ENCODE measurements at places on chromosomes 2 and 18. TPM values are rescaled to one million over a fixed set of nuclear protein-coding genes. Genes with fewer than 3 reads are reported as not detected.
A peak's percentile ranks its signal among the peaks of the same experiment; 100 is the strongest.

- H3K4me3 ChIP-seq = no peak overlapping the region
- no peak overlapping the region for H3K27ac ChIP-seq
- no peaks in the 10 kb centered on the region for H3K27me3 ChIP-seq
- no peak for DNase-seq
- no peaks in the 10 kb centered on the region for H3K4me1 ChIP-seq
Observed at GRCh38 chr2:172285010-172285621, 142.3 kb upstream of the ITGA6 start.

DNA sequence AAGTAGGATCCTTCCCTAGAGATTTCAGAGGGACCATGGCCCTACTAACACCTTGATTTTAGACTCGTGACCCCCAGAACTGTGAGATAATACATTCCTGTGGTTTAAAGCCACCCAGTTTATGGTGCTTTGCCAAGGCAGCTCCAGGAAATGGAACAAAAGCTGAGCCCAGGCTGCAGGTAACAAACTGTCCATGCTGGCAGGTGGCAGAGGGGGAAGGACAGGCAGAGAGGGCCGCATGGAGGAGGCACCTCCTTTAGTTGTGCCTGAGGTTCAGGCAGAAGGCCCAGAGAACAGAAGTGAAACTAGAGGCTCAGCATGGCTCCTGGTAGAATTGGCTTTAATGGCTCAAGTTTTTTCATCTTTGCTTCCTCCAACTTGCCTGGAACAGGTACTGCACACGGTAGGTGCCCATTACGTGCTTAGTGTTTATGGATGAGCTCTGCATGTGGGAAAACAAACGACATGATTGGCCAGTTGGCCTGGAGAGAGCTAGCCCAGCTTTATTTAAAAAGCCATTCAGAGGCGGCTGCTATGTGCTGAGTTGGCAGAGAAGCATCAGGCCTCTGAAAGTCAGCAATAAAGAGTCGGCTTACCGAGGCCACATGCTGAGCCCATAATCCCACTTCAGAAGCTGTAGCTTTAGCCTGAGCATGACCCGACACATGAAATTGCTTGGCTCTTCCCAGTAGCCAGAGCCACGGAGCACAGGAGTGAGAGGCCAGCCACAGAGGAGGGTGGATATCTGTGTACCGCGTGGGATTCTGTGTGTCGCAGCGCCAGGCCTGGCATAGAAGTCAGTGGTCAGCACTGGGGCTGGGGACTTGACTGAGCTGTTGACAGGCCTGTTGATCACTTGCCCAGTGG lies 36.5 kb downstream of the HS1BP3 start:
- H3K36me3 ChIP-seq = no peaks in the 10 kb centered on the region
- H3K4me1 ChIP-seq = peaks cover 2% of the 10 kb centered on the region
- no peak overlapping the region for H3K27ac ChIP-seq
- peak; percentile 84 for DNase-seq

DNA sequence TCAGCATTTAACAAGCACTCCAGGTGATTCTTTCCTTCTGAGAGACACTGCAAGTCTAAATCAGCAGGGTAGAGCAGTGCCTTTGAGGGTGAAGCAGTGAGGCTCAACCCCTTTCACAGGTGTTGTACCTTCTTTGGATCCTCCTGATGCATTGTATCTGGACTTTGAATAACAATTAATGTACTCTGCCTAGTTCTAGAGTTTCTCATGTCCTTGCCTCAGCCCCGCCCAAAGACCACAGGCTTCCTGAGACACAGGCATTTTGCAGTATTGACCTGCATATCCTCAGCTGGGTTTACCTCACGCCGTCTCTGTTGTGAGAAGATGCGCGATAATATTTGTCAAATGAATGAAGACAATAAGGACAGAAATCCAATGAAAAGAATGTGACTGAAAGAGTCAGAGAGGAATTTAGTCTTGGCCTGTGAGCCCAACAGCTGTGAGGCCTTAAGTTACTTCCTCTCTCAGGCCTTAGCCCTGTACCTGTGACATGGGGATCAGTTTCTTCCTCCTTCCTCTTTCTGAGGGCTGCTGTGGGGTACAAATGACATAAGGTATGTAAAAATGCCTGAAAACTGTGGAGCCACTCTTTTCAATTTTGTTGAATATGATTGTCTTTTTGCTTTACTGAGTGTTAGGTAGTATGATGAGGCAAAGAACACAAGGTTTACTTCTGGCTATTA lies 43.7 kb downstream of the WIPF1 start:
- no peaks in the 10 kb centered on the region for H3K27me3 ChIP-seq
- H3K4me3 ChIP-seq = no peak overlapping the region
- no peak for DNase-seq
- no peaks in the 10 kb centered on the region for H3K36me3 ChIP-seq
- H3K27ac ChIP-seq = no peak overlapping the region
- no peaks in the 10 kb centered on the region for H3K4me1 ChIP-seq

DNA sequence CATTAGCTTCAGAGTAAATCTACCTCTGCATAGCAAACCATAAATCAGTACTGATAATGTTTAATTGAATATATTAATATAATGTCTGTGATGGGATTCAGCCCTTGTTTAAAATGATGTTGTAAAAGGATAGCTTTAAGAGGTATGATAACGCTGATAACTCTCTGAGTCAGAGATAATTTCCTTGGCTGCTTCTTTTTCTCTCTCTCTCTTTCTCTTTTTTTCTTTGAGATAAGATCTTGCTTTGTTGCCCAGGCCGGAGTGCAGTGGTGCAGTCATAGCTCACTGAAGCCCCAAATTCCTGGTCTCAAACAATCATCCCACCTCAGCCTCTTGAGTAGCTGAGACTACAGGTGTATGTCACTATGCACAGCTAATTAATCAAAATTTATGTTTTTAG lies 35.7 kb downstream of the CDH7 start:
- no peaks in the 10 kb centered on the region for H3K27me3 ChIP-seq
- H3K4me3 ChIP-seq = no peak overlapping the region
- DNase-seq = no peak

DNA sequence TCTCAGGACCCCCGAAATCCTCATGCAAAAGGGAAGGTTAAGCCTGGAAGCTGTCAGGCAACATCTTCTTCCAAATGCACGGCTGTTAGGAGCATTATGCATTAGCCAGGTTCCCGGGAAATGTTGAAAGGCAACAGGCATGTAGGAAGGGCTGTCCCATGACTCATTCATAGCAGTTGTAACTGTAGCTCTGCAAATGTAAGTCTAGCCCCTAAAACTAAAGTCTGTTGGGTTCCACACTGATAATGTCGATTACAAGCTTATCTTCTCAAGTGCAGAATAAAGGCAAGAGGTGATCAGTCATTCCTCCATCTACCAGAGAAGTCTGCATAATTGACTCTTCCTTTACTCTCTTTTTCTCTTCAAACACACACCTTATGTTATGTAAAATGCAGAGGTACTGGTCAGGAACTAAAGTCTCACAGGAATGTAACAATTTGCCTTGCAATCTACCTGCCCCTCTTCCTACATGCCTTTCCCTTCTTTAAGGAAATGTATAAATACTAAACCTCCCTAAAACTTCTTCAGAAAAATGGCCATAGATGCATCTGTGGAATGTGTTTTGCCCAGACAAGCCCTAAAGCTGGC lies 99.8 kb downstream of the AKAIN1 start:
- no peaks in the 10 kb centered on the region for H3K36me3 ChIP-seq
- H3K4me1 ChIP-seq = no peaks in the 10 kb centered on the region
- H3K4me3 ChIP-seq = no peak overlapping the region
- H3K27ac ChIP-seq = no peak overlapping the region

Gene GCA
- 32.5 TPM for total RNA-seq

DNA sequence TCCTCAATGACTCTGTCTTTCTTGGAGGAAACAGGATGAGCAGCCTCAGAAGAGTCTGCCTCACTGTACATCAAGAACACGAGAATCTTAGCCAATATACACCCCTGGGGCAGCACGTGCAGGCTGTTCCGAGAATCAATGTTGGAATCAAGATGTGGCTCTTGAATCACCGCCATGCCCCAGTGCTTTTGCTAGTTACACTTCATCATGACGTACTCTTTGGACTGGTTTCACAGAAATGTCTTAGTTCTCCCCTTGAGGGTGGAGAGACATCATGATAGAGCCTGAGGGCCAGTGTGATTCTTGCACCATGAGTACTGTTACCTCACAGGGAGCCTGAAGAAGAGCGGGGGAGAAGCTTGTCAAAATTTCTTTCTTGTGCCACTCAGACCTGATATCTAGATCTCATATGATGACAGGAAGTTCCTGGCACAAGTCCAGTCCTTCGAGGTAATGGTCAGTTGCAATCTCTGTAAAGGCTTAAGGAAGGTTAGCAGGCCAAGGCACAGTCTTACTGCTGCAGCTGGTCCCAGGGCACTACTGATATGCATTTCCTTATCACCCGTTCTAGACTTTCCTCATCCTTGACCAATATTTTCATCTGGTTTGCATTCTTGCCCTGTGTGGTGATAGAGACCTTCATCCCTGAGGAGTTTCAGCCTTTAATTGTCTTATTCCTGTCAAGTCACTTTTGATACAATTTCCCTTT lies 28.2 kb upstream of the STAT4 start:
- peaks cover 6% of the 10 kb centered on the region for H3K4me1 ChIP-seq
- no peak overlapping the region for H3K27ac ChIP-seq
- H3K36me3 ChIP-seq = no peaks in the 10 kb centered on the region
- no peaks in the 10 kb centered on the region for H3K27me3 ChIP-seq
- no peak overlapping the region for H3K4me3 ChIP-seq
- DNase-seq = peak; percentile 78

GRCh38 chr2:108923736-108924579 lies 65.1 kb downstream of the EDAR start:
- peak; percentile 51 for DNase-seq
- H3K27me3 ChIP-seq = no peaks in the 10 kb centered on the region
- H3K27ac ChIP-seq = no peak overlapping the region
- H3K36me3 ChIP-seq = no peaks in the 10 kb centered on the region
- H3K4me1 ChIP-seq = no peaks in the 10 kb centered on the region

- no peak overlapping the region for H3K4me3 ChIP-seq
- no peaks in the 10 kb centered on the region for H3K4me1 ChIP-seq
- no peaks in the 10 kb centered on the region for H3K27me3 ChIP-seq
- no peaks in the 10 kb centered on the region for H3K36me3 ChIP-seq
- H3K27ac ChIP-seq = no peak overlapping the region
Observed at GRCh38 chr2:121182520-121182919, 102.5 kb downstream of the TFCP2L1 start.

Gene NCKAP1
- 192 TPM for total RNA-seq

DNA sequence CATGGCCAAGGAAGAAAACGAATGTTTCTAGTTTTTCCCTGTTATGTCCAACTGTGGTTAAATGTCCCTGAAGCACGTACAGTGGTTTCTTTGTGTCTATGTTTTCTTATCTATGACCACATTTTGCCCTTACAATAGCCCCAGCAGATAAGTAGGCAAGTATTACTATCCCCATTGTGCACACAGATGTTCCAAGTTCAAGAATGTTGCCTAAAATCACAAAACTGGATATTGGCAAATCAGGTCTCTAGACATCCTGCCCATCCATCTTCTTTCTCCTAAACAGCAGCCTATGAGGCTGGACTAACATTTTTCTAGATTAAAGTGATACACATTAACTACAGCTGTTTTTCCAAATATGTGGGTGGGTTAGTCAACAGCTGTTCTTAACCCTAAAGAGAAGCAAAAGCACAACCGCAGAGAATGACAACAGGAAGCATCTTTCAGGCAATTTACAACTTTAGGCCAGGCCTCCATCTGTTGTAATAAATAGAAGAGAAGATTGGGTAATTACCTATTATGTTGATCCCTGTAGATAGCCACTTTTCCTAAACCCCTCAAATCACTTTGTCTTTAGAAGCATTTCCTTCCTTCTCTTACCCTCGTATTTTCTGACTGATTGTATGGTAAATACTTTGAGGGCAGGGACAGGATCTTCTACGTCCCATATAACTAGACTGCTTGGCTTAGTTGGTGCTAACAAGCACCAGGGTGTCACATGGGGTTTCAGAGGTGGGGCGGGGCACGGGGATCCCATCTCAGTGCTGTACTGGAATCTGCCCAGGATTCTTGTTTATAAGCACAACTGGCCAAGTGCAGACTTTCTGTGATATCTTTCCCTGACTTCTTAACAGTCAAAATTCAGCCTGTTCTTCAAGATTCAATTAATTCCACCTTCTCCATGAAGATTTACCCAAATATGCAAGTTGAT lies 132.1 kb upstream of the SETBP1 start:
- H3K27me3 ChIP-seq = no peaks in the 10 kb centered on the region
- no peak for DNase-seq
- H3K4me3 ChIP-seq = no peak overlapping the region
- no peak overlapping the region for H3K27ac ChIP-seq
- no peaks in the 10 kb centered on the region for H3K36me3 ChIP-seq
- no peaks in the 10 kb centered on the region for H3K4me1 ChIP-seq

DNA sequence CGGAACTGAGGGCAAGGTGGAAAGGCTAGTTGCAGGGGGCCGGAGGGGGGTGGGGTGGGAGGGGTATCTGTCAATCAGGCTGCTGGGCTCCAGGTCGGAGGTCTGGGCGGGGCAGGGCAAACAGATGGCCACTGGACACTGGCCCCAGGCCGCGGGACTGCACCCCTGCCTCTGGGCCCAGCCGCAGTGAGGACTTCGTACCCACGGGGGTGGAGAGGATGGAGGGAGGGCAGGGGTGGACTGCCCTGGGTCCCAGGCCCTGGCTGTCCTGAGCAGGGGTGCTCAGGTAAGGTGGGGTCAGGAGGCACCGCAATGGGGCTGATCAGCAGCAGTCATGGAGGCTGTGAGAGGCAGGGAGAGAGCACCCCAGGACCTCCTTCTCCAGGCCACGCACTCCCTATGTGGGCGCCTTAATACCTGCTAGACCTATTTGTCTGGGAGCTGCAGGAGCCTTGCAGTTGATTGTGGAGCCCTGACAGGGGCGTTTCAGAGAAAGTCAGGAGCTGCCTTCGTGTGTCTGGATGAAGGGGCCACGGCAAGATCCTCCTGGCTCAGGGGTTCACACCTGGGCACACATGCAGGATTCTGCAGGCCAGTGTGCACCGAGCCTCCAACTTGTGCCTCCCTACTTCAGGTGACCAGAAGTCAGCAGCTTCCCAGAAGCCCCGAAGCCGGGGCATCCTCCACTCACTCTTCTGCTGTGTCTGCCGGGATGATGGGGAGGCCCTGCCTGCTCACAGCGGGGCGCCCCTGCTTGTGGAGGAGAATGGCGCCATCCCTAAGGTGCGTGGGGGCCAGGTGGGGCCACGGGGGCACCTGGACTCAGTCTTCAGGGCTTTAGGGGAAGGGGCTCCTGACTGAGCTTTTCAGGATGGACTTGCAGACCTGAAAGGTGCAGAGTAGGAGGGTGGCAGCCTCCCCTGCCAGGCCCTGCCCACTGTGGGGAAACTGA lies 1.5 kb downstream of the CTDSP1 start:
- H3K36me3 ChIP-seq = peaks cover 8% of the 10 kb centered on the region
- peak; percentile 71 for DNase-seq
- H3K4me1 ChIP-seq = no peaks in the 10 kb centered on the region
- H3K27ac ChIP-seq = peak overlapping the region; percentile 38
- H3K4me3 ChIP-seq = peak overlapping the region; percentile 96

- no peak for DNase-seq
- no peaks in the 10 kb centered on the region for H3K36me3 ChIP-seq
- H3K4me1 ChIP-seq = peaks cover 2% of the 10 kb centered on the region
- no peaks in the 10 kb centered on the region for H3K27me3 ChIP-seq
Observed at GRCh38 chr2:134324947-134325346, 71.1 kb downstream of the MGAT5 start.

All from aorta (tissue), 5 donors.